Stimulated activated CD4-positive, alpha-beta T cell treated with anti-CD3 and anti-CD28 coated beads, Interleukin-15, amount 100 ng/mL, for 24 hours (primary cell): ENCODE measurements at places on chromosomes 2 and 18.

GRCh38 chr18:63882333-63883141 is 5.0 kb upstream of the SERPINB2 start:
- no peak for DNase-seq

- DNase-seq = peak; percentile 44
These were observed 888 bp downstream of the VAMP5 start for GRCh38 chr2:85584857-85585780.

GRCh38 chr2:28446531-28446930 is 49.3 kb upstream of the PLB1 start:
- DNase-seq = no peak

DNA sequence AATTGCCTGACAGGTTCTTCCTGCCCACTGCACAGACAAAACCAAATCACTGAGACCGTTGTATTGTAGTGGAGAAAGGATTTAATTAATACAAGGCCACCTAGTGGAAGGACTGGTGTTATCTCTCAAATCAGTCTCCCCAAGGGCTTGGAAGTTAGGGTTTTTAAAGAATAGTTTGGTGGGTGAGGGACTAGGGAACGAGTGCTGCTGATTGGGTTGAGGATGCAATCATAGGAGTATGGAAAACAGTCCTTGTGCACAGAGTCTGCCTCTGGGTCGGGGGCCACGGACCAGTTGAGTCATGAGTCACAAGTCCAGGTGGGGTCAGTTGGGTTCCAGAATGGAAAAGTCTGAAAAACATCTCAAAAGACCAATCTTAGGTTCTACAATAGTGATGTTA is 89.1 kb downstream of the B3GNT2 start:
- no peak for DNase-seq

DNA sequence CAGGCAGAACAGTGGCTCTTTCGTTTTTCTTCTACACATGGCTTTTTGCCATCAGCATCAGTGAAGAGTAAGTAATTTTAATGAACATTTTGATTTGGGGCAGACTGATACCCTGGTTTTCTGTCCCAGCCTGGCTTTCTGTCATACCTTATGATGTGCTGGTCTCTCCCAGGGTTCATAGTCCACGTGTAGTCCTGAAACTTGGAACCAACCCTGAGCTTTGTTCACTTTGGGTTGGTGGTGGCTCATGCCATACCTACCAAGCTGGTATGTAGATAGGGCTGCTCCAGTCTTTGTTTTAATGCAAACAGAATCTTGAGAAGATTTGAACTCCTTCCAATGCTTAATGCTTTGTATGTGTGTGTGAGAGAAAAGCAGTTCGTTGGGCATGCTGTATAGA is 4.9 kb downstream of the COPS7B start:
- no peak for DNase-seq

DNA sequence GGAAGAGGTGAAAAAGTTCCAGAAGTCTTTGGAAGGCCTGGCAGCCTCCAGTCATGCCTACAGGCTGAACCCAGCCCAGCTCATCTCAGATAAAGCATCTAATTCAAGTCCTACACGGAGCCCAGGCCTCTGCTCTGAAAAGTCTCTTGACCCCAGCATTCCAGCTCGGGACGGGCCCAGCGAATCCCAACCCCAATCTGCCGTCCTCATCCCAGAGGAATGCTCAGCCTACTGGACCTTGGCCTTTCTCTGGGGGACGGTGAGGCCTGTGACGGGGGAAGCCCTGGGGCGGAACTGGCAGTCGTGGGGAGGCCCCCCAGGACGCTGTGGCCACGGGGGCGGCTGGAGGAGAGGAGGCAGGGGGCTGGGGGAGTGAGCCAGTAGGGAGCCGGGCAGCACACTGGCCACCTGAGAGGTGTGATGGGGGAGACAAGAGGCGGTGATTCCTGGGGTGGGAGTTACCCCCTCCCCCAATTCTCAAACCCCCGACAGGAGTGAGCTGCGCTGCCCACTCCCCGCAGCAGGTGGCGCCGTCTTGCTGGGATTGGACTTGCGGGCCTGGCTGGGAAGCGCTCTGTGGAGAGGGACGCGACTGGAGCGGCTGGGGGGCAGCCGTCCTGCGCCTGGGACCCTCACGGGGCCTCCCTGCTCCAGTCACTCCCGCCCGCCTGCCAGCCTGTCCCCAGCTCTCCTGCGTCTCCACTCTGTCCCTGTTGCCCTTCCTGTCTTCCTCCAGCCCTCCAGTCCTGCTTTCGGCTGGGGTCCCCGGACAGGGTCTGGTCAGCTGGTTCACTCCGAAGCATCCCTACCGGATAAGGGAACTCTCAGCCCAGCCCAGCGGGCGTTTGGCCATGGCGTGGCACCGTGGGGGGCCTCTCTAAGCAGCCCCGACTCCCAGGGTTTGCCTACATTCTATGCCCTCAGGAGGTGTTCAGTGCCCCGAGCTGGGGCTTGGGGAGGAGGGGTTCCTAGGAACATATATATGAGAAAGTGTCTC is 182.6 kb upstream of the HAAO start:
- peak; percentile 67 for DNase-seq

DNA sequence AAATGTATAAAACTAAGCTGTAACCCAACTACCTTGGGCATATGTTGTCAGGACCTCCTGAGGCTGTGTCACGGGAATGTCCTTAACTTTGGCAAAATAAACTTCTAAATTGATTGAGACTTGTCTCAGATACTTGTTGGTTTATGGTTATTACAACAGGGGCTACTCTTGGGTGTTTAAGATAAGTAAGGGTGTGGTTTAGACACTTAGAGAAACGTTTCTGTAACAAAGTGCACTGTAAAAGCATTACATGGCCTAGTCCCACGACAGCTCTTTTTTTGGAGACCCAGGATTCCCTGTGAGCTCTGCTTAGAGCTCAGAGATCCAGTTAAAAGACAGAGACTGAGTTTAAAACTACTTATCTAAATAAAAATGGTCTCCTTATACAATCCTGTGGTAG is 32.3 kb upstream of the LIPG start:
- no peak for DNase-seq

DNA sequence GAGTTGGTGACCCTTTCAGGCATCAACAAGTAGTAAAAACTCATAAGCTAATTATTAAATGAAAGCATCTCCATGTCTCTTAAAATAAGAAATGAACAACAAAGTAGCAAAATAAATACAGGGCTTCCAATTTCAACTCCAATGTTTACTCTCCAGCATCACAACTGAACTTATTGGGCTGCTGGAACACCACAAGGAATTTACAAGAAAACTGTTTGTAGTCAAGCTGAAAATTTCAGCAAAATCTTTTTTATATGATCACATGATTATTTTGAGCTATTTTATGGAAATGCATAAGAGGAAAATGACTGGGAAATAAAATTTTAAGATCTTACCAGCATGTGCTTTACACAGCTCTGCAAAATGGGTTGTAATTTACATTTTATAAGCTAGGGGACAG is 28.1 kb downstream of the COBLL1 start:
- DNase-seq = no peak
